CD8-positive, alpha-beta T cell (primary cell): ENCODE measurements at places on chromosomes 7 and 10.

- no peak for DNase-seq
Measured at GRCh38 chr7:158685693-158686092, 18.9 kb downstream of the NCAPG2 start.

- DNase-seq, result no peak
Measured at GRCh38 chr10:52652431-52653262, 119.9 kb downstream of the MBL2 start.

DNA sequence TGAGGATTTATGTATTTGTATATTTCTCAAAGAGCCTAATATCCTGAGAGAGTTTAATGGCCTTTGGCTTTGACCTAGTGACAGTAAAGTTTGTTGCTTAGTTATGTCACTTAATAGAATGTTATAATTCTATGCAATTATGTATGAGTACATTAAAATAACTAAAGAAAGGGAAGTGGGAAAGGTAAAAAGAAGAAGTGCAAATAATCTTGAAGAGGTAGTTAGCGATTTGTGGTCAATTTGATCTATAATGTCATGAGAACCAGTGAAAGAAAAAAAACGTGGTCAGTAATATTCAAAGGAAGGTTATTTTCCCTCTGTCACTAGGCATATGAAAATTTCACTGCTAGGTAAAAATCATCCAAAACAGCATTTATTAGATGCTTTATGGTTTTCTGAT is 143.4 kb upstream of the LSM8 start:
- no peak for DNase-seq

DNA sequence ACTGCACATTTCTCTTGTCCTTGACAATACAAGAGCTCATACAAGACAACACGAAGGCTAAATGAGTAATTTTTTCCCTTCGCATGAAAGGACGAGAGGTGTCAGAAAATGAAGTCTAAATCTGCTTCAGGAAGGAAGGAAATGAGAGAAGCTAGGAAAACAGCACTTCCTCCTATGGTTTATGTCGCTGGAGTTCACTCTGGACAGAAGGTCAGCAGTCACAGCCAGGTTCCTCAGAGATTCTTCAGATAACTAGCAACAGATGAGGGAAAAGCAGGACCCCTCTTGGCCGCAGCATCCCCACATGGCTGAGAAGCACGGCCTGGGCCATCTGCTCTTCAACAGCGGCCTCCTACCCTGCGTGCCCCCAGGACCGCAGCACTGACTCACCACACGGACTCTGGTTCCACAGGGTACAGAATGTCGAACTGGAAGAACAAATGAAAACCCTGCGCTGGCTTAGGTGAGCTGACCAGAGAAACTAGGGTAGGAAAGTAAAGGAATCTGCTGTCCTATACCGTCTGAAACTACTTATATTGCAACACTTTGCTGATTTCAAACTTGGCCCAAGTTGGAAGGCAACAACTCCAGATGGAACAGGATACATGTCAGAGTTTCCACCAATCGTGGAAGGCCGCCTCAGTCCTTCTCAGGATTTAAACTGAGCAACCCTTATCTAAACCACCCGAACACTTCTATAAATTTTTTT is 26.3 kb downstream of the DNMBP start:
- DNase-seq, result no peak

- no peak for DNase-seq
Measured at GRCh38 chr7:67435894-67436535, 439.4 kb downstream of the TYW1 start.
